ENCODE measurements at places on chromosomes 13 and 19. TPM values are rescaled to one million over a fixed set of nuclear protein-coding genes. Genes with fewer than 3 reads are reported as not detected.
A peak's percentile ranks its signal among the peaks of the same experiment; 100 is the strongest.

- no peaks in the 10 kb centered on the region for H3K4me1 ChIP-seq
- H3K36me3 ChIP-seq: no peaks in the 10 kb centered on the region
- no peak overlapping the region for H3K27ac ChIP-seq
- no peaks in the 10 kb centered on the region for H3K27me3 ChIP-seq
- no peak overlapping the region for H3K4me3 ChIP-seq
Measured at GRCh38 chr19:27868007-27868406, 1344.9 kb downstream of the UQCRFS1 start.

DNA sequence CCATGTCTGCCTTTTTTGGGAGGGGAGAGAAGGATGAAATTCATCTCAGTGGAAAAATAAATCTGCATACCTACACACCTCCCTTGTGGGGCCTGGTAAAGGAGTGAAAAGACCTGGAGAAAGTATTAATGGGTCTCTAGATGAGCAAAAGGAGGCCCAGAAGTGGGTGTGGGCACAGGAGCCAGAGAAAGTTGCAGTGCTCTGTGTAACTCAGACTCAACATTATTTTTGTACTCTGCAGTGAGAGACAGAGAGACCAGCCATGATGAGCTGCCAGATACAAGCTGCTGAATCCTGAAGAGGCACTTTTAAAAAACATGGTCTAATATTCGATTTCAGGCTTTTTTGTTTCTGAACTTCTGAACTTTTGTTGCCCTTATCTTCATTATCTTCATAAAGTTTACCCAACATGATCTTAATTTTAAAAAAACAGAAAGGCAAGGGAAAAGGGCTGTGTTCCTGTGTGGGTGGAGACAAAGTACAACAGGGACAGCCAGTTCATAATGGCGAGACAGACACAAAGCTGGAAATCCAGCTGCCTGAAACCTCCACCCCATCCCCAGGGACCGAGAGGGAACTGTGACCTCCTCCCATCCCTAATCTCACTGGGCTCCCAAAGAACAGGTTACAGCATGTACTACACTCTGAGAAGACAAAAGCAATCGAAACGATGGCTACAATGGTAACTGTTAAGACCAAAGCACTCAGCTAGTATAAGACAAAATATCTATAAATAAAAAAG is 77.2 kb downstream of the KLF12 start:
- DNase-seq: no peak
- H3K4me1 ChIP-seq: peaks cover 44% of the 10 kb centered on the region
- no peaks in the 10 kb centered on the region for H3K27me3 ChIP-seq
- no peaks in the 10 kb centered on the region for H3K36me3 ChIP-seq

DNA sequence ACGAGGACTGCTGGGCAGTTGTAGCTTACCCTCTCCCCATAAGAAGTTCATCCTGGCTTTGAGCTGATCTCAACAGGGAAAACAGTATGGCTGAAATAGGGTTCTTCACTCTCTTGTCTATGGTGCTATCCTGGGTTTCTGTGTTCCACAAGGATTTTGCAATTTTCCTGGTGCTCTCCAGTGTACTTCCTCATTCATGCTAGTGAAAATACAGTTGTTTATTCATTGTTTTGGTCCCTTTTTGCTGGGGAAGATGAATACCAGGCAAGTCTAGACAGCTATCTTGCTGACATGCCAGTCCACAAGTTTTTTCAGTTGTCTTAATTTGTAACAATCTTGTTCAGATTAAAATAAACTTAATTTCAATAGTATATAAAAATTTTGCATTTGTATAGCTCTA is 306.5 kb downstream of the DLEU7 start:
- no peak overlapping the region for H3K27ac ChIP-seq
- no peaks in the 10 kb centered on the region for H3K27me3 ChIP-seq
- DNase-seq: no peak
- H3K4me3 ChIP-seq: no peak overlapping the region

DNA sequence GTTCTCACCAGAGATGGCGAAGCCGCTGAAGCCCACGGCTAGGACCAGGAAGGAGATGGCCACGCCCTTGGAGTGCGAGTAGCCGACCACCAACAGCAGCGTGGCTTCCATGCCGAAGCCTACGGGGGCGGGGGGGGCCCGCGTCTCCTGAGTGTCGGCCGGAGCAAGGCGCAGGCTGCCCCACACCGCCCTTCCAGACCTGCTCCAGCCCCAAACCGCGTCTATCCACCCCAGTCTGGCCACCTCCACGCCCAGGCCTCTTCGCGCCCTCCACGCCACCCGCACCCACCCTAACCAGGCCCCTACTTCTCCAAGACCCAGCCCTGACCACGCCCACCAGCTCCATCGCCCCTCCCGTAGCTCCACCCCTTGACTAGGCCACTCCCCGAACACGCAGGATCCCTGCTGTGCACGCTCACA is 6.2 kb downstream of the GFY start:
- H3K27ac ChIP-seq: no peak overlapping the region
- DNase-seq: no peak

- peak; percentile 87 for DNase-seq
- peak overlapping the region; percentile 54 for H3K4me3 ChIP-seq
- no peaks in the 10 kb centered on the region for H3K36me3 ChIP-seq
Measured at GRCh38 chr19:35247526-35248309, 1.1 kb upstream of the LSR start.

DNA sequence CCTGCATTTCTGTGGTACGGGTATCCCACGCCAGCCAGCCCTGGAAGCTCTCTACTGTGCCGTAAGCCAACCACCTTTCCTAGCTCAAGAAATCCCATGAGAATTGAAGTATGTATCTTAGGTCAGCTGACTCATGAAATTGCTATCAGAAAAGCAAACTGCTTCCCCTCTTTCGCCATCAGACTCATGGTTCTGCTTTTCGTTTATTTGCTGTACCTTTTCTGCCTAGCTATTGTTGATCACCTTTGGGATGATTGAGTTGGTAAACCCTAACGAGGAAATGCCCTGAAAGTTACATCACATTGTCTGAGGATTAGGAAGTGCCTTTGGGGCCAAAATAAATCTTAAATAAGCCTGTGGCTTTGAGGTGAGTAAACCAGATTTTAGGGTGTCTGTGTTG is at the start of gene ADGRE3:
TSS of gene ADGRE3 (minus strand) at position 81 of the 400 bp plus-strand sequence. CDS start at position 7, 74 bp downstream.
- no peak within 1 kb of the TSS for H3K4me3 ChIP-seq
- no peaks in the 10 kb centered on the region for H3K36me3 ChIP-seq
- no peak for DNase-seq
- peaks cover 11% of the 10 kb centered on the region for H3K27me3 ChIP-seq
- H3K4me1 ChIP-seq: peaks cover 43% of the 10 kb centered on the region

DNA sequence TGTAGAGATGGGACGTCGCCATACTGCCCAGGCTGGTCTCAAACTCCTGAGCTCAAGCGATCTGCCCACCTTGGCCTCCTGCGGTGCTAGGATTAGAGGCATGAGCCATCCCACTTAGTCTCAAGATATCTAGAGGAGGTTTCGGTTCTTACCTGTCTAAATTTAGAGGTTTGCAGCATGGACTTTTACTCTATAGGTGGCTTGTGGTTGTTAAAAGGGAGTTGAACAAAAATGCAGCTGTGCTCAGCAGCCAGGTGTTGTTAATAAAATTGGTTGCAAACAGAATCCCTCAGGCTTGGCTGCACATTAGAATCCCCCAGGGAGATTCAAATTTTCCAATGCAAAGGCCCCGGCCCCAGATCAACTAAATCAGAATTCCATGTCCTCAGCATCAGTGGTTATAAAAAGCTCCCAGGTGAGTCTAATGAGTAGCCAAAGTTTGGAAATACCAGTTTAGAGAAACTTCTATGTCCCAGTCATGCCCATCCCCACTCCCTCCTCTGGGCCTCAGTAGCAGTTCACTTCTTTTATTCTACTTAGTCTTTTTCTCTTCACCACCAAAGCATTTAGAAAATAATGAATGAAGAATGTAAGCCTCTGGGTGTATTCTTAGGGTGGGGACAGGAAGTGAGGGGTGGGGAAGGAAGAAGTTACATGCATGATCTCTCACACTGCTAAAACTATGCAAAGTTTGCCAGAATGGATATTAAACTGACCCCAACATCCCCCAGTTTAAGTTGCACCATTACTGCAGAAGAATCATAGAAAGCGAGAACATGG is 471.0 kb downstream of the COG6 start:
- H3K4me1 ChIP-seq: peaks cover 31% of the 10 kb centered on the region
- DNase-seq: no peak
- H3K4me3 ChIP-seq: no peak overlapping the region
- no peaks in the 10 kb centered on the region for H3K36me3 ChIP-seq
- peak overlapping the region; percentile 11 for H3K27ac ChIP-seq

- H3K27ac ChIP-seq: no peak overlapping the region
- no peak for DNase-seq
- no peaks in the 10 kb centered on the region for H3K4me1 ChIP-seq
- no peaks in the 10 kb centered on the region for H3K36me3 ChIP-seq
Measured at GRCh38 chr13:80065996-80066395, 274.9 kb downstream of the SPRY2 start.

GRCh38 chr19:13068085-13068846 is 34.4 kb downstream of the LYL1 start:
- no peak overlapping the region for H3K4me3 ChIP-seq
- H3K27me3 ChIP-seq: no peaks in the 10 kb centered on the region
- H3K36me3 ChIP-seq: no peaks in the 10 kb centered on the region

DNA sequence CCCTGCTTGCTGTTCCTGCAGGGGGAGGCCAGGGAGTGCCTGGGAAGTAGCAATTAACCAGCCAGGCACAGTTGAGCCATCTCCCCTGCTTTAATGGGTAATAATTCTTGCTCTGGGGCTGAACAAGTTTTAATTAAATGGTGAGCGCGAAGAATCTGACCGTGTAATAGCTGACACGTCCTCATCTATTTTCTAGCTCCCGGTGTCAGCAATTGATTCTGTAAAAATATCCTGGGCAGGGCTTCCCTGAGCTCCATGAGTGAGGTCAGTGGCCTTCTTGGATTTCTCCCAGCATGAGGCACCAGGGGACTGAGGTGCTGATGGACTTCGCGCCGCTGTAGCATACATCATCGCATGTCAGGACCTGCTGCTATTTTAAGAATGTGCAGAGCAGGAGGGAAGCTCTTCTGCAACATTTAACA is 26.9 kb downstream of the SIPA1L3 start:
- H3K27me3 ChIP-seq: no peaks in the 10 kb centered on the region
- H3K27ac ChIP-seq: no peak overlapping the region
- H3K4me1 ChIP-seq: peaks cover 49% of the 10 kb centered on the region

DNA sequence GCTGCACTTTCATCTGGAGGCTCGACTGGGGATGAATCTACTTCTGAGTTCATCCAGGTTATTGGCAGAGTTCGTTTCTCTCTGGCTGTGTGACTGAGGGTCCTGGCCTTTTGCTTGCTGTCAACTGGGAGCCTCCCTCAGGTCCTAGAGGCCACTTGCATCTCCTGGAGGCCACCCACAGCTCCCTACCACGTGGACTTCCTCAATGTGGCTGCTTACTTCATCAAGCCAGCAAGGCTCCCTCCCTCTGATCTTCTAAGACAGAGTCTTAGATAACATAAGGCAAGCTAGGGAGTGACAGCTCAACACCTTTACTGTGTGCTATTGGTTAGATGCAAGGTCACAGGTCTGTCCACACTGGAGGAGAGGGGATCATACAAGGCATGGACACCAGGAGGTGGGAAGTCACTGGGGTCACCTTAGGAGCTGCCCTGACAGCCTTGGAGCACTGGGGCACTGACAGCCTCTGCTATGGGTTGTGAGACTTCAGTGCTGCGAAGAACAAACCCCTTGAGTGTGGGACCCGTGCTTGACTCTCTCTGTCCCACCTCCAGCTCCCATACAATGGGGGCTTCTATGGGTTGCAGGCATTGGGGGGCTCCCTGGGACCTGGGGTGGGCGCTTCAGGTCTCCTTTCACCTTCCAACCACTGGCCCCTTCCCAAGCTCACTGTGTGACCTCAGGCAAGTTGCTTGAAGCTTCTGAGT is 5.3 kb downstream of the FAM187B start:
- no peak overlapping the region for H3K27ac ChIP-seq
- DNase-seq: no peak
- H3K36me3 ChIP-seq: no peaks in the 10 kb centered on the region
- H3K4me3 ChIP-seq: no peak overlapping the region
- H3K27me3 ChIP-seq: no peaks in the 10 kb centered on the region

The TMC4 gene
- not detected for total RNA-seq

The CEACAM1 gene
- 33.5 TPM for total RNA-seq

The LSM7 gene
- 69.0 TPM for total RNA-seq

The DCT gene
- total RNA-seq: 0.77 TPM

The ZNF534 gene
- total RNA-seq: not detected

All from spleen (tissue), 13 donors.